Activated CD8-positive, alpha-beta T cell treated with anti-CD3 and anti-CD28 coated beads, Interleukin-2, amount 10 ng/mL, durations not matched to agents 7 days and 5 days (primary cell): ENCODE measurements at places on chromosomes 6 and 20. TPM values are rescaled to one million over a fixed set of nuclear protein-coding genes. Genes with fewer than 3 reads are reported as not detected.

GRCh38 chr6:142705054-142705453, 239.9 kb downstream of the HIVEP2 start:
- H3K27me3 ChIP-seq, result no peaks in the 10 kb centered on the region
- peaks cover 18% of the 10 kb centered on the region for H3K4me1 ChIP-seq
- no peaks in the 10 kb centered on the region for H3K36me3 ChIP-seq
- no peak overlapping the region for H3K27ac ChIP-seq
- no peak for DNase-seq
- no peak overlapping the region for H3K4me3 ChIP-seq

Gene DCDC2
- total RNA-seq, result not detected

Gene CFAP206
- not detected for total RNA-seq

- H3K4me3 ChIP-seq, result no peak overlapping the region
- peaks cover 15% of the 10 kb centered on the region for H3K27me3 ChIP-seq
- DNase-seq, result no peak
- H3K27ac ChIP-seq, result no peak overlapping the region
- no peaks in the 10 kb centered on the region for H3K36me3 ChIP-seq
Measured at GRCh38 chr20:3068075-3068474, 3.3 kb upstream of the OXT start.

DNA sequence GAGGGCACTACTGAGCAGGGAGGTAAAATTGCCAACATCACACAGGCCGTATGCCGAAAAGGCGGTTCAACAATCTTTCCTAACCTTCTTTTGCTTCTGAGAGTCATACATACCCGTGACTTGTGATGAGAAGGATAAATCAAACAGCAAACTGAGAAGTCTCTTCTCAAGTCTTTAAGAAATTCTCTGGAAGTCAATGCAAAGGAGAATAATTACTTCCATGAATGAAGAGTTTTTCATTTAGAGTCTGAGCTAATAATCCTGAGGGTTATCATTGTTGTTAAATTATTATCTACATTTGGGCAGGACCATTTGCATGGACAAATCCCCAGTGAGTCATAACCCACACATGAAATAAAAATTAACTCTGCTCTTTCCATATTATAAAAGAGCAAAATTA, 22.4 kb upstream of the ILRUN start:
- H3K4me3 ChIP-seq, result no peak overlapping the region
- DNase-seq, result no peak
- H3K27ac ChIP-seq, result no peak overlapping the region
- H3K36me3 ChIP-seq, result no peaks in the 10 kb centered on the region
- peaks cover 1% of the 10 kb centered on the region for H3K27me3 ChIP-seq

DNA sequence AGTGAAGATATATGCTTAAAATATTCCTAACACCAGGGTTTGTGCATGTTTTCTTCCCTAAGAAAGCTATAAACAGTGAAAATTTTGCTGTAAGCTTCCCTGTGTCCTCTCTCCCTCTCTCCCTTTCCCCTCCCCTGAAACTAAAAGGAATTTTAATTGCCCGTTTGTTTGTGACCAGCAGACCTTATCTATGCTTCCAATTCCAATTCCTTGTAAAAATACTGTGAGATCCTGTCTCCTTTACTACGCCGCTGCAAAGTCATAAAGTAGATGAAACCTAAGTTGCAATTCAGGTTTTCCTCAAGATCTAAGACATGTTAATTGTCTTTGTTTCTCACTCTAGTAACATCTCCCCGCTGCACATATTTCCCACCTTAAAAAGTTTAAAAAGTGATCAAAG, 82.3 kb downstream of the DNAH8 start:
- no peak for DNase-seq
- no peak overlapping the region for H3K4me3 ChIP-seq
- peaks cover 35% of the 10 kb centered on the region for H3K27me3 ChIP-seq
- no peaks in the 10 kb centered on the region for H3K4me1 ChIP-seq

DNA sequence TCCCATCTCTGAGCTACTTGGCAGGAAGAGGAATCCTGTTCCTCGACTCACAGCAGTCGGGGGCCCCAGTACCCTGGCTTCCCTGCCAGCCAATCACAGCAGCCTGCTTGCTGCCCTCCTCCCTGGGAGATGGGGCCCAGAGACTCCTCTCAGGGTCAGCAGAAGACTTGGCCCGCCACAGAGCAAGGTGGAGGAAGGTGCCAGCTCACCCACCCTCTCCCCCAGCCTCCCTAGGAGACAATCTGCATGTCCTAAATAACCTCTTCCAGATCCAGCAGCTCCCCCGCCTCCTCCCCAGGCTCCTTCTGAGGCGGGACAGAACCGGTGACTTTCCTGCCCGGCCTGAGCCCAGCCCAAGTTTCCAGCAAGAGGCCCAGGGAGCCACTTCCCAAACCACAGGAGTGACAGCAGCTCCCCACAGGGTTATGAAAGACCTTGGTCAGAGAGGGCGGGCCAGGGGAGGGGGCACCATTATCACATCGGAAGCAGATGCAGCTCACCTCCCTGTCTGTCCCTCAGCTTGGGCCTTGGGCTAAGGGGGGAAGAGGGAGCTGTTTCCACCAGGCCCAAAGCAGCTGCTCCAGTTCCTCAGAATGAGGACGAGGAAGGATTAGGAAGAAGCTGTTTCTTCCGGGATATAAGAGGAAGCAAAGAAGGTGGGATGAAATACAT, 2.3 kb downstream of the CCND3 start:
- peak overlapping the region; percentile 99 for H3K4me3 ChIP-seq
- H3K27ac ChIP-seq, result peak overlapping the region; percentile 97
- DNase-seq, result peak; percentile 60
- peaks cover 70% of the 10 kb centered on the region for H3K36me3 ChIP-seq

- H3K4me3 ChIP-seq, result no peak overlapping the region
- H3K36me3 ChIP-seq, result no peaks in the 10 kb centered on the region
- H3K4me1 ChIP-seq, result no peaks in the 10 kb centered on the region
- H3K27me3 ChIP-seq, result peaks cover 13% of the 10 kb centered on the region
- H3K27ac ChIP-seq, result no peak overlapping the region
Measured at GRCh38 chr20:59455402-59456341, 148.7 kb upstream of the PHACTR3 start.

Gene APOM
- 3.2 TPM for total RNA-seq

GRCh38 chr6:113370508-113371502, 486.3 kb upstream of the MARCKS start:
- H3K27ac ChIP-seq, result no peak overlapping the region
- no peak overlapping the region for H3K4me3 ChIP-seq
- no peak for DNase-seq
- no peaks in the 10 kb centered on the region for H3K27me3 ChIP-seq
- H3K36me3 ChIP-seq, result no peaks in the 10 kb centered on the region

DNA sequence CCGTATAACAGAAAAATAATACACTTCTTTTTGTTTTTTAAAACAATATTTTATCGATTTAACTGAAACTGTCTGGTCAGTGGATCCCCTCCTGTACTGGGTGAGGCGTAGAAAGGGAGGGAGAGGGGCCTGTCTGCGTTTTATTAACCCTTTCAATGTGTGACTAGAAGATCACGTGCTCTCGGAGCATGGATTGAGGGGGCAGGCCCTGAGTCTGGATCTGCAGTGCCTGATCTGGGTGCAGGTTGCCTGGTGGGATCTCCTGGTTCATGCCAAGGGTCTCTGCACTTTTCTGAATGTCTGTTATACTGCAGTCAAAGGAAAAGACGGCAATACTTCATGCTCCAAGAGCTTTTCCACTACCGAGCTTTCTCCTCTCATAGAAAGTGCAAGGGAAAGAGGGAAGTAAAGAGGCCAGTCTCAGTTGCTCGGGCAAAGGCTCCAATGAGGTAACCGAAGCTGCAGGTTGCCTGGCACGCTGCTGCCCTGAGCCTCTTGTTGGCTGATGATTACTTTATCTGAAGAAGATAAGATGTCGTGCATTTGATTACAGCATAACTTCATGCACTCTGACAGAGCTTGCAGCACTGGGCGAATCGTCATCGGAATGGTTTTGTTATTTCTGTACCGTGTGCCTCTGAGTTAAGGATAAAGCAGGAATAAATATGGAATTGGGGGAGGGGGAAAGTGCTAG, 167.5 kb upstream of the PMEPA1 start:
- H3K36me3 ChIP-seq, result no peaks in the 10 kb centered on the region
- no peaks in the 10 kb centered on the region for H3K4me1 ChIP-seq
- no peak for DNase-seq
- no peak overlapping the region for H3K27ac ChIP-seq
- H3K4me3 ChIP-seq, result no peak overlapping the region

Gene IL17F
- total RNA-seq, result not detected

Gene NR2E1
- not detected for total RNA-seq

DNA sequence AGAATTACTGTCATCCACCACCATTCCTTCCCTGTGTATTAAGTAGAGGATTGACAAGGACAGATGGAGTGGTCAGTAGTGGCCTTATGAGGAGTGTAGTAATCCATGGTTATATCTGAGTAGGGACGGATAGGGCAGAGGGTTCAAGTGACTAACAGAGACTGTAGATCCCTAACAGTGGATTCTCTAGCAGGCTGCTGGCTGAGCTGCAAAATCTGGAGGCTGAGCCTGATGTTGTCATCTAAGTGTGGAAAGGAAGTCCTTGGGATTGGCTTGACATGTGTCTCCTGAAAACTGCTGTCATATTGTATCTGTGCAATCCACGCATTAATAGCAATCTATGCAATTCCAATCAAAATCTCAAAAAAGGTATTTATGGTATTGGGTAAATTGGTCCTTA, 94.2 kb downstream of the WASF1 start:
- DNase-seq, result no peak
- no peak overlapping the region for H3K4me3 ChIP-seq
- no peaks in the 10 kb centered on the region for H3K36me3 ChIP-seq
- H3K27ac ChIP-seq, result no peak overlapping the region
- H3K27me3 ChIP-seq, result peaks cover 18% of the 10 kb centered on the region
